ENCODE measurements at places on chromosomes 6 and 20.

GRCh38 chr20:48717095-48717672 is 110.6 kb downstream of the PREX1 start:
- DNase-seq = no peak

- DNase-seq = no peak
These were observed 35.5 kb downstream of the HLA-F start for GRCh38 chr6:29758761-29759160.

GRCh38 chr6:76803038-76803580 is 660.2 kb downstream of the HTR1B start:
- no peak for DNase-seq

DNA sequence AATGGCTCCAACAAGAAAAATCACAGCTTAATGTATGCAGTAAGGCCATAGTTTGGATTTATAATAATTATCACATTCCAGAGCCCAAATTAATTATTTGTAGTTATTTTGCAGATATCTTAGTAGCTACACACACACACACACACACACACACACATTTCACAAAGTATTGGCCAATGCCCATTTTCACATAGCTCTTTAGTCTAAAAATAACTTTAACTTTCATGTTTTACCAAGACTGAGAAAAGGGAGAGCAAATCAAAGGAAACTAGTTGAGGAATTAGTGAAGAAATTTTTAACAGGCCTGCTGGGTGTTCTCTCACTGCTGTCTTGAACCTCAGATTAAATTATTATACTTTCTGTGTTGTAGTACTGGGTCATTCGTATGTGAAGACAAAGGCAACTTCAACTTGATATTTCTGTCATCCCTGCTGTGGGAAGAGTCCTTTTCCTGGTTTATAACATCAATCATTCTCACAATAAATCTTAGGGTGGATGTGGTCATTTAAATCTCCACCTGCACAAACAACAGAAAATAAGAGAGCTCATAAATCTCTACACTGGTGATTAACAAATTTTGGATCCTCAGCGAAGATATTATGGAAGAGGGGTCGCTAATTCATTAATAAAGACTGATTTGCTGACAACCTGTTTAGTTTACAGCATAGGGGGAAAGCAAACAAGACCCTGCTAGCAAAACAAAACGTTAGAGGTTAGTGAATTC is 1.6 kb upstream of the TCF21 start:
- DNase-seq = no peak

DNA sequence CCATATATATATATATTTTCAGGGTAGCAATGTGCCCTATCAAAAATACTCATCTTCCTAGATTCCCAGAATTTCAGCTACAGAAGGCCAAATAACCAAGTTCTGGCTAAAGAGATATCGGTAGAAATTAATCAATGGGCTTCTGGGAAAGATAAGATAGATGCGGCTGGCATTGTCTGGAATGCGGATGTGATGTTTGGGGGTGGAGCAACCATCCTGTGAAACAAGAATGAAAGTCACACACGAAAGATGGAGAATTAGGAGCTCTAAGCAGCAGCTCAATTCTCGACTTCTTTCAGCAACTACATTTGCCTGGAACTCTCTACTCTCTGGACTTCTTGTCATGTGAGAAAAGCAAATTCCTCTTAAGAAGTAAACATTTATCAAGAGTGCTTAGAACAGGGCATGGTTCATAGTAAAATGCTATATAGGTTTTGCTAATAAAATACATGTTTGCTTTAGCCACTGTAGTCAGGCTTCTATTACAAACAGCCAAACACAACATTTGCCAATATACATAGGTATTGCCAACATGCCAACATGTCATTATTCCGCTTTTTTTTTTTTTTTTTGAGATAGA is 90.8 kb downstream of the CLIC5 start:
- no peak for DNase-seq

GRCh38 chr6:85015396-85015990 is 251.1 kb upstream of the TBX18 start:
- peak; percentile 82 for DNase-seq

GRCh38 chr6:16291739-16292138 is 53.4 kb downstream of the GMPR start:
- no peak for DNase-seq

DNA sequence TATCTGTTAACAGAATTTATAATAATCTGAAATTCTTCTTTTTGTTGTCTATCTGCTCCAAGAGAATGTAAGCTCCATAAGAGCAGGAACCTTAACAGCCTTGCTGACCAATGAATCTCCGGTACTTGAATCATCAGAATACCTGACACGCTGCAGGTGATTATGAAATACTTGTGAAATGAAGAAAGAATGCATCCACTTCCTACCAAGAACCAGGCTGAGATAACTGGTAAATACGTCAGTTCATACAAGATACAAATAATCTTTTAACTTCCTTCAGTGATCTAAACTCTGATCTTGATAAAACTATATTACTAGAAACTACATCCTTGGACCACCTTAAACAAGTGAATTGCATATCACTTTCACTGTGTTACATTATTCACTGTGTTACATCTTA is 116.2 kb downstream of the MAP3K5 start:
- DNase-seq = no peak
